ENCODE measurements at places on chromosomes 2 and 18.

DNA sequence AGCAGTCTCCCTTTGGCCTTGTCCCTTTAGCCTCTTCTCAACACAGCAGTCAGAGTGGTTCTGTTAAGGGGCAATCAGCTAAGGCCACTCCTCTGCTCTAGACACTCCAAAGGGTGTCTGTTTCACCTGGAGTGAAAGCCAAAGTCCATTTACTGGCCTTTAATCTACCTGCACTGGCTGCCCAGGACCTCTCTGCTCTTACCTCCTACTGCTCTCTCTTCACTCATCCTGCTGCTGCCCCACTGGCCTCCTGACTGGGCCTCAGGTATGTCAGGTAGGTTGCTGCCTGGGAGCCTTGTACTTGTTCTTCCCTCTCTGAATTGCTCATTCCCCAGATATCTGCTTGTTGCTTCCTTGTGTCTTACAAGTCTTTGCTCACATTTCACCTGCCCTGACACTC, 68.2 kb downstream of the PIKFYVE start:
- DNase-seq: no peak

DNA sequence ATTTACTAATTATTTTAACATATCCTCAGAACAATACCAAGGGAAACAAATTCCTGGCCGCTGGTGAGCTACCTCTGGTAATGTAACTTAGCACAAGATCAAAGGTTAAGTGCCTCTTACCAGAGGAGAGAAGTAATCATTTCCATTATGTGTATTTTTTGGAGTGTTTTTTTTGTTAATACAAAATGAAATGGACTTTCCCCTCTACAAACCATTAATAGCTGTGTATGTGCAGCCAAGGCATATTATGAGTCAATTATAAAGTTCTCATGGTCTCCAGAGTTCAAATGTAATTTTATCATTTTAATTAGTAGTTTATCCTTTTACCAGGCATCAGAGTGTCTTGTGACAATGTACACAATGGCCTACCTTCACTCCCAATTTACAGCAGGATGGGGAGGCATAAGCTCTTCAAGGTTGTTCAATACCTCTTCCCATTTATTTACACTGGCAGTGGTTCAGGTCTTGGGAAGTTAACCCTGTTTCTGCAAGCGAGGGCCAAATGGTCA, 242.2 kb downstream of the TGIF1 start:
- DNase-seq: no peak

- no peak for DNase-seq
These were observed 11.2 kb downstream of the ATP8B1 start for GRCh38 chr18:57791911-57792310.

DNA sequence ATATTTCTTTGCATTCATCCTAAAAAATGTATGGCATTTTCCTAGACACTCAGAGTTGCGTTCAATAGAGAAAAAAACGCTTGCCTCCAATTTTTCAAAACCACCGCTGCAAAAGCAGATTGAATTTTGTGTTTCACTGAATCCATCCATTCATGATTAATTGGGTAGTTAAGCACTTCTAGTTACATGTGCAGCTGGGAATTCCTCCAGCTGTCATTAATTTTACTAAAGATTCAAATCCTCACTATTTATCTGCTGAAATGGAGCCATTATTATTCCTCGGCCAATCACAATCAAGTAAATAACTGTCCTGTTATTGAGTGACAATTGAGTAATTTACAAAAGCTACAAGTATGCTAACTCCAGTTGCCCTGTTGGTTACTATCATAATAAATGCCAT, 75.8 kb upstream of the ARL5A start:
- no peak for DNase-seq

DNA sequence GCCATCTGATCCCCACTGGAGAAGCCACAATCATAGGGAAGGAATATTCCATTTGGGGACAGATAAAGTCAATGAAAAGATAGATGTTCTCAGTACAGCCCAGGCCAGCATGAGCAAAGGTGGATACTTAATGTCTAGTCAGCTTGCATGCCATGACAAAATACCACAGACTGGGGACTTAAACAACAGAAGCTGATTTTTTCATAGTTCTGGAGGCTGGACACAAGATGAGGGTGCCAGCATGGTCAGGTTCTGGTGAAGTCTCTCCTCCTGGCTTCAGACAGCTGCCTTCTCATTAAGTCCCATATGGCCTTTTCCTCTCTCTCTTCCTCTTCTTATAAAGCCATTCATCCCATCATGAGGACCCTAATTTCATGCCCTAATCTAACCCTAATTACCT, 116.1 kb upstream of the CYP1B1 start:
- no peak for DNase-seq

- no peak for DNase-seq
These were observed 45.6 kb downstream of the NAB1 start for GRCh38 chr2:190694479-190694878.

DNA sequence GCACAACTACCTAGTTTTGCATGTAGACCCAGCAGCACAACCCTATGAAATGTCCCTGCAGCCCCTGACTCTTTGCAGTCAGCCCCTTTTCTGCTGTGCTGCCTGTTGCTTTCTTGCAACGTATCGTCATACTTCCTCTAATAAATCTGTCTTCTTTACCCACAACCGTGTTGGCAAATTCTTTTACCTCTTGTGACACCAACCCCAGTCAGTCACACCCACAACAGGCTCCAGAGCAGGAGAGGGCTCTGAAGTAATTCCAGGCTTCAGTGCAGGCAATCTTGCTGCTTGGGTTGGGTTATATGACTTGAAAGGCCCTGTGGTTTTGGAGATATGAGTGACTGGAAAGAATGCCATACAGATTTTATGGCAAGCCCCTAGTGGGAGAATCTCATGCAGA, 79.1 kb upstream of the KCNH7 start:
- DNase-seq: no peak

DNA sequence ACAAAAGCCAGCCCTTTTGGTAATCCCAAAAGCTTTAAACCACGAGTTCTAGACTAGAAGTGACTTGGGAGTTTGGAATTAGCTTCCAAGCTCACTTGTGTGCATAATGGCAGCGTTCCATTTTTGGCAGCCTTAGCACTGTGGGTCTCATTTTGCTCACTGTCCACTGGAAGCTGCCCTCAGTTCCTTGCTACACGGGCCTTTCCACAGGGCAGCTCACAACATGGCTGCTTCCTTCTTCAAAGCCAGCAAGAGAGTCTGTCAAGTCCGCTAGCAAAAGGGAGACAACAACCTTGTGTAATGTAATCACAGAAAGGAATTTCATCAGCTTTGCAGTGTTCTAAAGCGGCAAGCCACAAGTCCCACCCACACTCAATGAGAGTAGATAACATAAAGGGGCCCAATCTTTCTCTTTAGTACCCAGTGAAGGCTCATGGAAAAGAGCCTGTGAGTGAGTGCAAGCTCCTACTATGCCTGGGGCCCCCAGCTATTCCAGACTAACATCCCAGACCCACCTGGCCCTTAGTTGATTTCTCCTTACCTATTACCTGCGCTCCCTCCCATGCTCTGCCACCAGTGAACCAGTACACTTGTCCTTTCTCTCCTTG, 239.7 kb upstream of the FBXO11 start:
- no peak for DNase-seq

DNA sequence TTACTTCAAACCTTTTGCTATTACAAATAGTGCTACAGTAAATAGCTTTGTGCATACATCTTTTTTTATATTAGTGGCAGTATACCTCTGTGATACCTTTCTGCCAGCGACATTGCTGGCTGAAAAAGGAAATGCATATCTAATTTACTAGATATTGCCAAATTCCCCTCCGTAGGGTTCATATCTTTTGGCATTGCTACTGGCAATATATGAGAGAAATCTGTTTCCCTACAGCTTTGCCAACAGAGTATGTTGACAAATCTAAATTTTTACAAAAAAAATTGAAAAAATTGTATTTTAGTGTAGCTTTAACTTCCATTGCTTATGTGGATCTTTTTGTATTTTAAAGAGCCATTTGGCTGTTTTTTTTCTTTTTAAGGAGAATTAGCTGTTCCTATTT, 426.7 kb downstream of the TRIB2 start:
- DNase-seq: no peak

- no peak for DNase-seq
These were observed 37.1 kb downstream of the BCL2L11 start for GRCh38 chr2:111157798-111158197.

GRCh38 chr2:69572641-69573040, 70.9 kb downstream of the AAK1 start:
- DNase-seq: no peak

GRCh38 chr2:124318913-124319312, 293.8 kb downstream of the CNTNAP5 start:
- no peak for DNase-seq

- DNase-seq: no peak
These were observed 130.6 kb upstream of the HAAO start for GRCh38 chr2:42922790-42923579.

DNA sequence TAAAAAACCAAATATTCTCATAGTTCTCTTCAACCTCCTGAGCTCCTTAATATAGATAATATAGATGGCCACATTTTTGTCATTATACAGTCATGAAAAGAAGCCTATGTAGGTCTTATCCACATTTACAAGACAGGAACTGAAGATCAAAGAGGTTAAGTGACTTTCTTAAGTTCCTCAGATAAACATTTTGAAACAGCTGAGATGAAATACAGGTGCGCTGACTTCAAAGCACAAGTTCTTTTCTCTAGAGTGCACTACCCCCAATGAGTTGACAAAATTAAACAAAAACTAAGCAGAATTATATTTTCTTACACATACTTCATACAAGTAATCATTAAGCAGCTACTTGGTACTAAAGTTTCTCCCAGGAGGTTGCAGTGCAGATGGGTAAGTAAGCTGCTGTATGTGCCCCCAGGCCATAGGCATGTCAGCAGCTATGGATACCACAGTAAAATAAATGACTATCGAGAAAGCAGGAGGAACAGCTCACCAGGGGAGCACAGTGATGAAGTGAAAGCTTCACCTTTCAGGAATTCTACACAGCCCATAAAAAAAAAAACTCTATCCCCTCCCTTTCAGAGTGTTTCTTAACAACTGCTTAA, 199.8 kb downstream of the DPP10 start:
- DNase-seq: no peak

GRCh38 chr2:63424329-63425078, 163.8 kb downstream of the WDPCP start:
- DNase-seq: no peak

DNA sequence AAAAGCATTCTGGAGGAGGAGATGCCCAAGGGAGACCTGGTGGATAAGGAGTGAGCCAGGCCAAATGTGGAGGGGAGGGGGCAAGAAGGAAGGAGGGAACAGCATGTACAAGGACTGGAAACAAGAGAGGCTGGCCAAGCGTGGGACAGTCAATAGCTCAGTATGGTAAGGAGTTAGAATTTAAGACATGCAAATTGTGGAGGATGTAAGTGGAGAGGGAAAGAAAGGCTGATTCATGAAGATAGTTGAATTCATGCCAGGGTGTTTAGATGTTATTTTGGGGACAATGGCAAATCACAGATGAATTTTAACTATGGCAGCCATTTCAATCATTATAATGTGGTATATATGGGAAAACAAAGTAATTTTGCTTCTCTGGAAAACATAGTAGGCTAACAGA, 462.3 kb downstream of the MEIS1 start:
- no peak for DNase-seq

GRCh38 chr2:207417301-207417718, 112.5 kb upstream of the CREB1 start:
- no peak for DNase-seq
